Germinal center (tissue), 1 donor: ENCODE measurements at places on chromosomes 4 and X.
A peak's percentile ranks its signal among the peaks of the same experiment; 100 is the strongest.

DNA sequence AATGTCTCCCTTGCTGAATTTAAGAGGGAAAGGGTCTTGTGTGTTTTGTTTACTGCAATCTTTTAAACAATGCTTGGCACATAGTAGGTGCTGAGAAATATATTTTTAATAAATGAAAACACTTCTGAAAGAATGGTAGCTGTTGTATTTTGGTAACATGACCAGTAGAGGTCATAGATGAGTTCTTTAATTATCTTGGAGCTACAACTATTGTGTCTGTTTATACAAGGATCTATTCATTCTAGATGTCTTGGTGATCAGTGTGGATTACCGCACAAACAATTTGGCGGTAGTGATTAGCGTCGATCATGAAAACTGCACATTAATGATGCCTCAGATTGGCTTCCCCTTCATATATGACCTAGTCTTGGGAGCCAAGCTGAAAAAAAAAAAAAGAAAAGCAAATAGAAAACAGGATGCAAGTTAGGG lies 21.4 kb upstream of the SCRG1 start:
- DNase-seq = peak; percentile 20

GRCh38 chr4:75011131-75011795 lies 78.3 kb downstream of the PARM1 start:
- DNase-seq = no peak

GRCh38 chr4:68002906-68003305 lies 39.6 kb upstream of the TMPRSS11A start:
- no peak for DNase-seq

GRCh38 chr4:32798471-32799159 lies 2078.4 kb downstream of the PCDH7 start:
- DNase-seq = no peak

GRCh38 chrX:47499293-47499692 lies 16.3 kb upstream of the ZNF41 start:
- DNase-seq = no peak

DNA sequence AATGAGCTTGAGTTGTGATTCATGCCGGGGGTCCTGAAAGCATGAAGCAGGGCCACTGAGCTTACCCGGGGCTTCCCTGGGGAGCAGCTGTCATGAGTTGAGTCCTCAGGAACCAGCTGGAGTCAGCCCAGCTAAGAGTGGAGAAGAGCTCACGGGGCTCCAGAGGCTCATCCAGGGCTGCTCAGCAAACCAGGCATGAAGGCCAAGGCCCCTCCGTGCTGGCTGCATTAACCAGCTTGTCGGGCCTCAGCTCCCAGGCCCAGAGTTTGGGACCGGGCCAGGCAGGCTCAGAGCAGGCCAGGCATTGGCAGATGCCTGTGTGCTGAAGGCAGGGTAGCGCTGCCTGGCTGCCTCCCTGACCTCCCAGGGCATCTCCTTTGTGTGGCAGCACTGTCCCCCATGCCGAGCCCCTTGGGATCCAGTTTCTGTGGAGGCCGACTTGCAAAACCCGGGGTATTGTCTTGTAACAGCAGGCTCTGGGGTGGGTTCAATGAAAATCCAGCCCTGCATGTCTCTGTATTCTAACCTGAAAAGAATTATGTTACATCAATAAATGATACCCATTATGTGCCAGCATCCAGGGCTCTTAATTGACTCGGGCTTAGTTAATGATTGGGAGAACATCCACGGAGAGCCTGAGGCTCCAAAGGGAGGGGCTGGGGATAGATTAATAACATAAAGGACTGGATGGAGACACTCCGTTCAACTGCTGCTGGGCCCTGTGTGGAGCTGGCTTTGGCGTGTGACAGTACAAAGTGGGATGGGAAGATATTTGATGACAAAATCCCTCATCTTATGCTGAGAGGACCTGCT lies 68.0 kb upstream of the MSX1 start:
- no peak for DNase-seq

- no peak for DNase-seq
Measured at GRCh38 chrX:85012098-85012497, 8.4 kb downstream of the APOOL start.

- DNase-seq = peak; percentile 45
Measured at GRCh38 chr4:143335979-143336780, 496 bp upstream of the GAB1 start.

GRCh38 chr4:107974523-107974922 lies 15.2 kb upstream of the HADH start:
- no peak for DNase-seq

DNA sequence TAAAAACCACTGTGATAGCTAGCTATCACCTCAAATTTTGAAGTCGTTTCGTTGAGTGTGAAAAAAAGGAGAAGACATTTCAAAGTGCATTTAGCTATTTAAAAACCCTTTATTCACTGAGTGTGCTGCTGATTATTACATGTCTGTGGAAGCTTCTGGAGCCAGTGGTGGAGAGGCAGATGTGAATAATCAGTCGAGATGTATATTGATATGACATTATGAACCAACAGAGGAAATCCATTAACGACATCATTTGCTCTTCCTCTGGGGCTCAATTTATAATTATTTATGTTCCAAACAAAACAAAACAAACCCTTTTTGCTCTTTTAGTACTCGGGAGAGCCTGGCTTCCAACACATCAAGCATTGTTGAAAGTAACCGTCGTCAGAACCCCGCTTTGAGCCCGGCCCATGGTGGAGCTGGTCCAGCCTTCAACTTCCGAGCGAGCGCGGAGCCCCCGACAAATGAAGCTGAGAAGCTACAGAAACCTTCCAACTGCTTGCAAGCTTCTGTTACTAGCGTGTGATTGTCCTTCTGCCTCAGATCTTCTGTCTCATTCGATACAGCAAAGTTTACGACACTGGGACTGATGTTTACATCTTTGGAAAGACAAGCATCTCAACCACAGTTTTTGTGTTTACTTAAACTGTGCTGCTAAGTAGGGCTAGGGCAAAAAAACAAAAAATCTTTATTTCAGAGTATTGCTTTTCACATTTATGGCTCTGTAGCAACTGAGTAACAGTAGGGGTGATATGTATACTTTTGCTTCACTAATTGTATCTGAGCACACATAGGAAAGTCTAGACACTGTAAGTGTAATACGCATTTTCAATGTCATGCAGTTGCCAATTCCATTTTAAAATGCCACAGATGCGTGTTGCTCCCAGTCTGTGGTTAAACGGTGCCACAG lies 111.9 kb downstream of the STOX2 start:
- no peak for DNase-seq

DNA sequence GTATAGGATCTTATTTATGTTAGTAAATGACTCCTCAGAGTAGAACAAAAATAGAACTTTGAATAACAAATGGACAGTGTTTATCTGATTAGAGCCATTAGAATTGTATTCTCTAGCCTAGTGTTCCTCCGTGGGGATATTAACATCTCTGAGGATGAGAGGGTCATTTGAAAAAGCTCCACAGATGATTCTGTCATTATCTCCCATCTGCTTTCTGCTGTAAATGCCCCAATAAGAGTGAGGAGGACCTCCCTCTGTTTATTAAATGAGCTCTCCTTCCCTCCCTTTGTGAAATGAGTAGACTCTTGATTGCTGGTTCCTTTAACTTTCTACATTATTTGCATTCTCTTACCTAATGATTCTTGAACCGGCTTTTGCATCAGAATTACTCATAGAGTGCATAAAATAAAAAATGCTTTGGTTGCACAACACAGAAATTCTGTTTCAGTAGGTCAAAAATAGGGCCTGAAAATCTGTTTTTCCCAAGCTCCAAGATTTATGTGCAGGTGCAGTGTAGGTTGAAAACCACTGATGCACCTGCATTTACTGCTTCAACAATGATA lies 18.0 kb downstream of the GC start:
- no peak for DNase-seq

DNA sequence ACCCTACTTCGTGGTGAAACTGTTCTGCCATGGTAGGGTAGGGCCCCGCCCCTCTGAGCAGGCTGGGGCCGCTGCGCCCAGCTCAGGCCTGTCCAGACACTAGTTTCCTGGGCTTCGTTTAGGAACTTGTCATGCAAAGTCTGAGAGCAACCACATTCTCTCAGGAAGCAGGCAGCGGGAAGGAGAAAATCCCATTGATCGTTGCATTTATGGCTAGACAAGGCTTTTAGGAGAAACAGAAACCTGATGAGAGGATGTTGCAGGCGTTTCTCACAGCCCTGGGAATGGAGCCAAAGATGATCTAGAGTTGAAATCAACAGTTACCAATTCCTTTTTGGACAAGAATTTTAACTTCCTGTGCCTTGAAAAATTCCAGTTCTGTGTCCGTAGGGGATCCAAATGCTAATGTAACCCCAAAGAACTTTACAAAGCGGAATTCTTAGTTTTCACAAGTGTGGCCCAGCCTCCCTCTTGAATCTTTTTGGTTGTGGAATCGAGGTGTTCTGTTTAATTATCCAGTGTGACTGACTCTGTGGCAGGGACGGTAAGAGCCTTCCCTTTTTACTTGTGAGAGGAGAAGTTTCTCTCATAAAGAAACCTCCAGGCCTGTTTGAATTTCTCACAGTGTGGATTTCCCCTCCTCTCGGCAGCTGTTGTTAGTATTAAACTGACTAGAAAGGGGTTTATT lies 4.5 kb upstream of the CXCL9 start:
- no peak for DNase-seq

GRCh38 chrX:69988955-69989394 lies 60.8 kb downstream of the AWAT2 start:
- no peak for DNase-seq

DNA sequence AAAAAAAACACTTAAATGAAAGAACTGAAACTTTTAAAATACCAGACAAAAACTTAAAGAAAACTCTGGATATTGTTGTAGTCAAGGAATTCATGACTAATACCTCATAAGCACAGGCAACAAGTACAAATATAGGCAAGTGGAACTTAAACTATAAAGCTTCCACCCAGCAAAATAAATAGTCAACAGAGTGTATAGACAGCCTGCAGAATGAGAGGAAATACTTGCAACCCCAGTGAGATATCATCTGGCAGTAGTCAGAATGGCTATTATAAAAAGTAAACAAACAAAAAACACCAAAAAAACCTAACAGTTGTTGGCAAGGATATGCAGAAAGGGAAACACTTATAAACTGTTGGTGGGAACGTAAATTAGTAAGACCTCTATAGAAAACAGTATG lies 9.6 kb upstream of the RPS6KA6 start:
- DNase-seq = no peak

GRCh38 chrX:154739952-154740465 lies 10.9 kb downstream of the GAB3 start:
- DNase-seq = no peak

DNA sequence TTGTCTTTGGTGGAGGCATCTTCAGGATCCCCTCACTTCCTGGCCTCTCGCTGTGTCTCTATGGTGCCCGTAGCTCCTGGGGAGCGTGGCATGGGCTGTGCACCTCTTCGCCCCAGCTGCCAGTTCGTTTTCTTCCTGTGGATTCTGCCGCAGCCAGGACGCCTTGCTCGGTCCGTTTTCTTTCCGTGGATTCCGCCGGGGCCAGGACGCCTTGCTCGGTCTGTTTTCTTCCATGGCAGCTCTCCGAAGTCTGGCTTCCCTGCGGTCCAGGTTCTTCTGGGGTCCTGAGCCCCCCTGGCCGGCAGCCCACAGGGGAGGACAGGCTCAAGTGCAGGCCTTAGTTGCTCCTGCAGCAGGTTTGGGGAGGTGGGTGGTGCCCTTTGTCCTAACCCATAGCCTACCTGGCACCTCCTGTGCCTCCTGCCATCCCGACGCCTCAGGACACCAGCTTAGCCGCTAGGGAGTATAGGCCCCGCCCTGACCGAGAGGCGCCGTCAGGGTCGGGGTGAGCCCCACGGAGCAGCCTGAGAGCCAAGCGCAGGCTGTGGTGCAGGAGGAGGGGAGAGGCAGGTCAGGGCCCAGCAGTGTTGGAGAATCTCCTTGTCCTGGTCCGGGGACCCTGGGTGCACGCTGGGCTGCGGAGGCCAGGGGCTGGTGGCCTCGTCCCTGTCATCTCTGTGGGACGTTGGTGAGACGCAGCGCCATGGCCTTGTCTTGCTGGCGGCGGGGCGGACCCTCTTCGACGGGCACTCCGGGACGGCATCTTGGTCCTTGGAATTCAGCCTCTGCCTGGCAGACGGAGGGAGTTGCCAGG lies 27.1 kb downstream of the UVSSA start:
- DNase-seq = no peak

DNA sequence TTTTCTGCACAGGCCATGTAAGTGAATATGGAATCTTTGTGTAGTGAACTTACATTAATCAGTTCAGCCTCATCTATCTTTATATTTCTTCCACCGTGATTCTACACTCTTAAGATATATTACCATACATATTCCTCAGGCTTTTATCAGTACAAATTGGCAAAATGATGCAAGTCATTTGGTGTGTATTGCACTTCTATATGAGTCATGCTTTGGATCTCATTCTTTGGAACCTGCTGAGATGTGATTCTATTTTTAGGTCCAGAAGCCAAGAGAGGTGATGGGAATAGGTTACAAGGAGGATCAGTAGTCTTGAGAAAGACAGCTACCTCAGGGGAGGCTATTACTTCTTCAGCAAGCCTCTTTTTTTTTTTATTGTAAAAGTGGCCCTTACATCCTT lies 204.4 kb downstream of the ZNF330 start:
- DNase-seq = no peak

DNA sequence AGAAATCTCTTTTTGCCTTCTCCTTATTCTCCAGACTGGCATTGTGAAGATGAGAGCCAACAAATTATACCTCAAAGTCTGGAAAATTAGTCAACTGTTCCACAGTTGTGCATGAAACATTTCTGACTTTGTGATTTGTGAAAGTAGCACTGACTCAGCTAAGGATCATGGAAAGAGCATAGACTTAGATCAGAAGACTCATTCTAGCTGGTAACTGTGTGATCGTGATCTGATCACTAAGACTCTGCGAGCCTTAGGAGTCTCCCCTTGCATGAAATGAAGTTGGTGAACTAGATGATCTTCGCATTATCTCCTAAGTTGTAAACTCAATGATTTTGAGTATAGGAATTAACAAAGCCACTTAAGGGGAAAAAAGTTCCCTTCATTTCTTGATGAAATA lies 668.1 kb downstream of the RPA4 start:
- no peak for DNase-seq

- no peak for DNase-seq
Measured at GRCh38 chr4:42412251-42412650, 15.0 kb downstream of the SHISA3 start.

DNA sequence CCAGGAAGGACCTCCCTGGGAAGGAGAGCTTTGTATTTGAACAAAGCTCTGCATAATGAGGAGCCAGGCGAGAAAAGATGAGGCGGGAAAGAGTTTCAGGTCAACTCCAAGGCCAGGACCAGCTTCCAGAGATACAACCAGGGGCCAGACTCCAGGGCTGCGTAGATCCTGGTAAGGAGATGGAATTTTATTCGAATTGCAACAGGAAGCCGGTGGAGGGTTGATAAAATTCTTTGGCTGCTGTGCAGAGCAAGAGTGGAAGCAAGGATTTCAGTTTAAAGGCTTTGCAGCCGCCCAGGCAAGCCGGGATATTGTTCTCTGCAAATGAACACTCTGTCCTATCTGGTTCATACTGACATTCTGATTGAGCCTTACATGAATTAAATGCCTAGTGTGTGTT lies 40.2 kb upstream of the CBR4 start:
- no peak for DNase-seq
